ENCODE measurements at places on chromosomes 4 and X. TPM values are rescaled to one million over a fixed set of nuclear protein-coding genes. Genes with fewer than 3 reads are reported as not detected.

Gene GABRE
- total RNA-seq = 31.4 TPM

Gene NAA11
- not detected for total RNA-seq

Gene GLRA2
- not detected for total RNA-seq

Gene INTU
- total RNA-seq = 4.5 TPM

Gene EMD
- total RNA-seq = 27.7 TPM

- DNase-seq = no peak
Observed at GRCh38 chr4:96136056-96136455, 296.2 kb downstream of the PDHA2 start.

GRCh38 chr4:13627178-13627605, 333 bp downstream of the BOD1L1 start:
- peak; percentile 14 for DNase-seq

GRCh38 chr4:1809754-1810502, 16.8 kb downstream of the FGFR3 start:
- peak; percentile 71 for DNase-seq

DNA sequence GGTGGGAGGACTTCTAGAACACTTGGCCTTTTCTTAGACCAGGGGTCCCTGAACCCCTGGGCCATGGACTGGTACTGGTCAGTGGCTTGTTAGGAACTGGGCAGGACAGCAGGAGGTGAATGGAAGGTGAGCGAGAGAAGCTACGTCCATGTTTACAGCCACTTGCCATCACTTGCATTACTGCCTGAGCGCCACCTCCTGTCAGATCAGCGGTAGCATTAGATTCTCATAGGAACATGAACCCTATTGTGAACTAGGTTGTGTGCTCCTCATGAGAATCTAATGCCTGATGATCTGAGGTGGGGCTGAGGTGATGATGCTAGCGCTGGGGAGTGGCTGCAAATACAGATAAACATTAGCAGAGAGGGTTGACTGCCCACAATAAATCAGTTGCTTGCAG, 100.9 kb upstream of the IGFBP7 start:
- no peak for DNase-seq

DNA sequence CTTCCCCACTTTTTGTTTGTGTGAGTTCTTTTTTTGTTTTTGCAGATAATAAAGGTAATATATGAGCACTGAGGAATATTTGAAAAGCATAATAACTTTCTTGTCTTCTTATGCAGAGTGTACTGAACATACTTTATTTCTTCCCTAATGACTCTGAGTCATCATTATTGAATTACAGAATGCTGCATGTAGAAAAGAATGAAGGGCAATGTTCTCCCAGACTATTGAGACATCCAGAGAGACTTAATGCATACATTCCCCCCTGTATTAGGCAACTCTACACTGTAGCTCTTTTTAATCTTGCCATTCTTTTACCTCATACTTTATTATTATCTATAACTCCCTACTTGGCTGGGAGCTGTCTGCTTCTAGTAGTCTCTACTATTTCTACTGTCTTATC, 240.5 kb upstream of the ANKRD50 start:
- DNase-seq = no peak

DNA sequence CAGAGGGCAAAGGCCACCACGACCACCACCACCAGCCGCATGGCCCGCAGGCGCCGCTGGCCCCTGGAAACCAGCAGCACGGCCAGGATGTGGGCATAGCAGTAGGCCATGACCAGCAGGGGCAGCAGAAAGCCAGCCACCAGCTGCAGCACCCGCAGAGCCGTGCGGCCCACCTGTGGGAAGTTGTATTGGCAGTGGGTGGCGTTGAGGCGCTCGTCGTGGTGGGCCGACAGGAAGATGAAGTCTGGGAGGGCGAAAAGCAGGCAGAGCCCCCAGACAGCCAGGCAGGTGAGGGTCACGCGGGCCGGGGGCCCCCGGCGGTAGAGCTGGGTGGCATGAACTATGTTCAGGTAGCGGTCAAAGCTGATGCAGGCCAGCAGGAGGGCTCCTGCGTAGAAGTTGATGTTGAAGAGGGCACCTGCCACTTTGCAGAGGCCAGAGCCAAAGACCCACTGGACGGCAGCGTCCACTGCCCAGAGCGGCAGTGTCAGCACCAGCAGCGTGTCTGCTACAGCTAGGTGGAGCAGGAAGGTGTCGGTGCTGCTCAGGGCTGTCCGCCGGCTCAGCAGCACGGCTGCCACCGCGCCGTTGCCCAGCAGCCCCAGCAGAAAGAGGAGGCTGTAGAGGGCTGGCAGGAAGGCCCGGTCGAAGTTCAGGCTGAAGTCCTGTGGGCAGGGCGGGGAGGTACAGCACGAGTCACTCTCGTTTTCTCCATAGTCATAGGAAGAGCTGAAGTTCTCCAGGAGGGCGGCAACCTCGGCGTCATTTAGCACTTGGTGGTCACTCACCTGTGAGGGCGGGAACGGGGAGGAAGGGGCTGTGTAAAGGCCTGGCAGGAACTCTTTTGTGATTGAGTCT, 1.4 kb downstream of the CXCR3 start:
- DNase-seq = peak; percentile 81

DNA sequence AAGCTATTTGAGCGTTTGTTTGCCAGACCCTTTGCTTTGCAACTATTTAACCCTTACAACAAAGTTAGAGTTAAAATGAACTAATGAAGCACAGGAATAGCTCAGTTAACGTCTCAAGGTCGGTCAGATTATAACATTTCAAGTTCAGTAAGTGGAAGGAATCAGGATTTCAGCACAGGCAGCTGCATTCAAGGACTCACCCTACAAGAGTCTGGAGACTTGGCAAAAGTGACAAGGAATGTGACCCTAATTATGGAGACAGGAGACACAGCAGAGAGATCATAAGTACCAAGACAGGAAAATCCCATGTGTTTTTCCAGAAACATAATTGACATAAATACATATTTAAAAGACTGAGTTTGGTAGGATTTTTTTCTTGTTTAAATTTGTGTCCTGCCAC, 1481.7 kb downstream of the TECRL start:
- no peak for DNase-seq

DNA sequence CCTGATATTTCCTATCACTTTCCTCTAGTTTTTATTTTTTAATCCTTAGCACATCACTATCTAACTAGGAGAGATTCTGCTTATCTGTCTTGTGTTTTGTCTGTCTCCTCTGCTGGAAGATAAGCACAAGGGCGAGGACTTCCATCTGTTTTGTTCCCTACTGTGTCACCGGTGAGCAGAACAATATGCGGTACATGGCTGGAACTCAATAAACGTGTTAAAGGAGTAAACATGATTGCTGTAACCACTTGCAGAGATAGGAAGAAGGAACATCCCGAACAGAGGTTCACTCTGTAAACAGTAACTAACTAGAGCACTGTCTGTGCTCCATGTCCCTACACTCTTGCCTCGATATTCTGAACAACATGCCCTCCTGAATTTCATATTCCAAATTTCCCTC, 5.2 kb downstream of the HS3ST1 start:
- DNase-seq = no peak

Measured in transverse colon (tissue), 4 donors.